NCI-H1436 treated with DMSO at 0.1 percent for 48 hours (cell line): ENCODE measurements at places on chromosomes 1 and 21.

GRCh38 chr21:45029298-45029947 lies 45.0 kb upstream of the ADARB1 start:
- DNase-seq = no peak

DNA sequence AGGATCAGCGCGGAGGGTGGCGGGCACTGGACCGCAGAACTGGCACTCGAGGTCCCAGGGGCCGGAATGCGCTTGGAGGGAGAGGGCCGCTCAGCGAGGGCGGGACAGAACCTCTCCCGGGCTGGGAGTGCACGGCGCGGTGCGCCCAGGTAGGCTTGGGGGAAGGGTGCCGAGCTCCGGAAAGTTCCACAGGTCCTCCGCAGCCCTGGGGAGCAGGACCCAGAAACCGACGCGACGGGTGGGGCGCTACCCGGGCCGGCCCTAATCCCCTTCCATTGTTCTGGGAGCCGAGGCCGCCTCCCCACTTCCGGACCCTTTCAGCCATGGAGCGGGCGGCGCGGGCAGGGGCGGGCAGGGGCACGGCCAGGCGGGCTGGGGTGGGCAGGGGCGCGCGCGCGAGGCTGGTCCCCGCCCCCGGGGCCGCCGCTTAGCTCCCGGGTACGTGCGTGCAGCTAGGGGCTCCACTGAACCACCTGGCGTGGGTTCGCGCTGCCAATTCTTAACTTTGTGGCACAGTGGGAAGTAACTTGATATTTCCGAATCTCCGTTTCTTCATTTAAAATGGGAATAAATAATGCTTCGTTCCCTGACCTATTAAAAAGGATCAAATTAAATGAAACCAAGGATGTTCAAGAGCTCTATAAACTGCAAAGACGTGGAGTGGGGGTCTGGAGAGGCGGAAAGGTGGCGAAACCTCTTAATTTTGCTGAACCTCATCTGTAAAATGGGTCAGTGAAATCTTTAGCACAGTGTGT lies 20.7 kb downstream of the LGR6 start:
- no peak for DNase-seq

DNA sequence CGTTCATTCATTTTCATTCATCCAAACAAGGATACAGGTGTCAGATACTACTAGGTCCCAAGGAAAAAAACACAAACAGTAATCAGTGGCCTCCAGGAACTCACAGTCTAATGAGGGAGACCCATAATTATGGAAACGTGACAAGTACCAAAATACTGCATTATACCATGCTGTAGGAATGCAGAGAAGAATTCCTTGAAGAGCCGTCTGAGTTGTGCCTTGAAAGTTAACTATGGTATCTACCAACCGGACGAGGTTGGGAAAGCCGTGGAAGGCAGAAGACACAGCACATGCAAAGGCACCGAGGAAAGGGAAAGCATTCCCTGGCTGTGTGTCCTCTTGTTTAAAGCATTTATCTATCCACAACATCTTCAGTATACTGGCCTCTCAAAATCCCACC lies 206.0 kb downstream of the DAB1 start:
- DNase-seq = no peak

GRCh38 chr21:42031816-42032215 lies 21.7 kb upstream of the ZBTB21 start:
- DNase-seq = no peak

- DNase-seq = no peak
Measured at GRCh38 chr1:11646317-11646716, 7.9 kb downstream of the FBXO2 start.

GRCh38 chr21:31298618-31299269 lies 45.3 kb downstream of the TIAM1 start:
- DNase-seq = no peak

DNA sequence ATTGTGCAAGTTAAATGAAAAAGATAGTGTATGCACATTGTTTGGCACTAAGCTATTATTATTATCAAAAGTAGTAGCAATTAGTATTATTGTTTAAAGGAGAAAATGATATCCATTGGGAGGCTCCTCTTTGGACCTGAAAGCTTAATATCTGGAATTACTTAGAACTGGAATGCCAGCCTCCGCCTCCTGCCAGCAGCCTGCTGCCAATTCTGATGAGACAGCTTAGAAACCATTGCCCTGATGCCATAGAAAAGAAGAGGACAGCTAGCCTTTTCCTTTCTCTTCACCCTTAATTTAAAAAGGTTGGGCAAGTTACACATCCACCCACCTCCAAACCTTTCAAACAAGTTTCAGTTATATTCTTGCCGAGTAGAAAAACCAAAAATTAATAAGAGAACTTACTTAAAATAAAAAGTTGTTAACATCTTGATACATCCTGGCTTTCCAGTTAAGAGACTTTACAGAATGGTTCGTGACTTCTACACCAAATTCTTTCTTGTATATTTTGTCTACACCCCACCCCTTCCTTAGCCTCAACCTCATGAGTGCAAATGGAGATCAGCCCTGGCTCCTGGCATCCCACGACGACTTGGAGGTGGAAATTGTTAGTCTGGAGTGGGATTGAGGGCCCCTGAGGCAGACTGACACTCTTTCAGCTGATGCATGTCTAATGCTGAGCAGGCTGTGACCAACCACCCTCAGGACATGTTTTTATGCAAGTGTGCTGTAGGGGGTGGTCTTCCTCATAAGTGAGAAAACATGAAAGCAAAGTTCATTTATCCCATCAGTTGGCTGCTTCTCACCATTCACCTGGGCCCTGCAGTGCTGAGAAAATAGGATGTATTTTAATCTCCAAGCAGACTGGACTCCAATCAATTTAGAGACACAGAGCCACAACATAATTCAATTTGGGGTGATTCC lies 120.6 kb downstream of the KCNJ15 start:
- no peak for DNase-seq

GRCh38 chr1:17631410-17631809 lies 91.9 kb downstream of the ARHGEF10L start:
- DNase-seq = no peak

- DNase-seq = no peak
Measured at GRCh38 chr1:245915841-245916240, 591.2 kb downstream of the SMYD3 start.

GRCh38 chr1:168092566-168093355 lies 44.0 kb downstream of the GPR161 start:
- no peak for DNase-seq

GRCh38 chr1:1462318-1462966 lies 9.1 kb upstream of the ATAD3B start:
- DNase-seq = no peak

GRCh38 chr1:27489501-27489972 lies 430 bp downstream of the WASF2 start:
- DNase-seq = no peak

- DNase-seq = no peak
Measured at GRCh38 chr1:86245566-86246190, 89.1 kb upstream of the COL24A1 start.

DNA sequence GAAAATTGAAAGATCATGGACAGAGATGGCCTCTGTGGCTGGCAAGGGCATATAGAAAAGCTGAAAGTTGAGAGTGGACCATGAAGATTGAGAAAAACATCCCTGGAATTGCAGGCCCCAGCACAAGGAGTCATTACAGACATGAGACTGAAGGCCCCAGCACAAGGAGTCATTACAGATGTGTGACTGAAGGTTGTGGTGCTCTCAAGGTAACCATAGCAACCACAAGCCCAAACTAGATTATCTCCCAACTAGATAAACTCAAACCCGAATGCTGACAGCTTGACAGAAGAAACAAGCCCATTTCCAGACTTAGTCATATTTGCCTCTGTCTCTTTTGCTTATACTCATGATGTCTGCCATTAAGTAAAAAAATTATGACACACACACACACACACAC lies 1252.1 kb upstream of the ADGRL4 start:
- no peak for DNase-seq

DNA sequence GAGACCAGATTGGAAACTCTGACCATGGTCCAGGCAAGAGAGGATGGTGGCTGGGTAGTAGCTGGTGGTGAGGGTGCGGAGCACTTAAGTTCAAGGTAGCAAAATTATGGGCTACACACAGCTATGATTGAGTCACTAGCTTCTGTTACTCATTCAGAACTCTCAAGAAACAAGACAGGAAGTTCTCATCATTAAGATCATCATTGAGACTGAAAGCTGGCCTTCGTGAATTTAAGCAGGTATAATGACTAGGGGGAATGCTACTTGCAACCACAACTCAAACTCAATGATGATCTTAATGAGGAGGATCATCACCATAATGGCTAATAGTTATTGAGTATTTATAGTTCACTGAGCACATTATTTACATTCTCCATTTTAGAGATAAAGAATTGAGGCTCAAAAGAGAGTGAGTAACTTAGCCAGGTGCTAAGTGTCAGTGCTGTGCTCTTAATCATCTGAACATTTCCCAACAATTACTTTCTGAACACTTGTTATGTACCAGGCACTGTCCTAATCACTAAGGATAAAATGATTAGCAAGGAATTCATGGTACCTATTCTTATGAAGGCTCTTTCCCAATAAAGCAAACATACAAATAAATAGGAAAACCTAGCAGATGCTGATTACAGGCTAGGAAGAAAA lies 286.3 kb upstream of the C1orf105 start:
- DNase-seq = no peak

DNA sequence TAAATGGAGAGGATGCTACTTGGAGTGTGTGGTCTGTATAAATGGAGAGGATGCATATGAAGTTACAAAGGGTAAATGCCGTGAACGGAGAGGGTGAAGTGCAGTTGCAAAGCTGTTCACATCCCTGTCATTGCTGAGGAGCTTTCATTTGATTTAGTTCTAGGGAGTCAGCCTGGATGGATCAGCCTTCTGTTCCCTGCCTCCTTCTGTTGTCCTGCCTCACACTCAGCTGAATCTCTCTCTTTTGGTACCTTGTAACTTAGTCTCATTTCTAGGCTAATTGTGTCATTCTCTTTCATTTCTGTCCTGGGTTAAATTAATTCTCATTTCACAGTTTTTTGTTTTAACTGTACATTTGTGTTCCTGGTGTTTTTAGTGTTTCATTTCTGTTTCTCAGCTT lies 133.2 kb upstream of the COL6A1 start:
- DNase-seq = no peak
